ENCODE measurements at places on chromosomes 12 and 14.

DNA sequence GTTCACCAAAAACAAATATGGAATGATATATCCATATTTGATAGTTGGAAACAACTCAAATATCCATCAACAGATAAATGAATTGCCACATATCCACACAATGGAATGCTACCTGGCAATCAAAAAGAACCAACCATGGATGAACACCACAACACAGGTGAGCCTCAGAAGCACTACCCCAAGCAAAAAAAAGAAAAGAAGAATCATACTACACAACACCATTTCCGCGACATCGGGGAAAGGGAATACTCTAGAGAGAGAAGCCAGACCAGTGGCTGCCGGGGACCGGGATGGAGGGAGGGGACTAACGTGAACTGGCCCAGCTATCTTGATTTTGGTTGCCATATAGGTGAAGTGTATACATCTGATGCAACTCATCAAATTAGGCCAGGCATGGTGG, 41.4 kb downstream of the SCARB1 start:
- DNase-seq: no peak

DNA sequence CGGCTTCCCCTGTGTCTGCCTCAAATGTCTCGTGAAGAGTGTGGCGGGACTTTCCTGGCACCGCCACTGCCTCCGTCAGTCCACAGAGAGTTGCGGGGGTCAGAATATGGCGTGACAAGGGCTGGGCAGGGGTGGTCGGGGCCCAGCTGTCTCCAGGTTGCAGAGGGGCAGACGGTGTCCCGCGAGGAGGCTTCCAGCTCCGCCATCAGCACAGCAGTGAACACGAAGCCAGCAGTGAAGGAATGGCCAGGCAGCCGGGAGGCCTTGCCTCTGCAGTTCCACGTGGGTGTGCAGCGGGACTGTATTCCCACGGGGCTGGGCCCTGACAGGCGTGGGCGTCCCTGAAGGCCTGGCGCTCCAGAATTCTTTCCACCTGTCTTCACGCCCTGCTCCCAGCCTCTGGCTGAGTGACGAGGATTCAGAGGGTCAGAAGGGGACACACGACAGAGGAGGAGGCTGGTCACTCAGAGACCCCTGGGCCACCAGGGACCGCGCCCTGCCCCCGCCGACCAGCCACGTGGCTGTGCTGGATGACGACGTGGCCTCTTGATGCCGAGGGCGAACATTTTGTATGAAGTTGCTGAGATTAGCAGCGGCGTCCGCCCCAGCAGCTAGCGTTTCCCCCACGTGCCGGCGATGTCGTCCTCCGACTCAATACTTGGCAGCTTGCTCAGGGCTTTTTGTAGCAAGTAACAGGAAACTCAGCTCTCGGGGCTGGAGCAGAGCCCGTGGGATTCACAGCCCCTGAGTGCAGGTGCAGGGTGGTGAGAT, 25.0 kb upstream of the GALNT9 start:
- DNase-seq: no peak

GRCh38 chr14:34931206-34931605, 51.6 kb upstream of the SRP54 start:
- no peak for DNase-seq

DNA sequence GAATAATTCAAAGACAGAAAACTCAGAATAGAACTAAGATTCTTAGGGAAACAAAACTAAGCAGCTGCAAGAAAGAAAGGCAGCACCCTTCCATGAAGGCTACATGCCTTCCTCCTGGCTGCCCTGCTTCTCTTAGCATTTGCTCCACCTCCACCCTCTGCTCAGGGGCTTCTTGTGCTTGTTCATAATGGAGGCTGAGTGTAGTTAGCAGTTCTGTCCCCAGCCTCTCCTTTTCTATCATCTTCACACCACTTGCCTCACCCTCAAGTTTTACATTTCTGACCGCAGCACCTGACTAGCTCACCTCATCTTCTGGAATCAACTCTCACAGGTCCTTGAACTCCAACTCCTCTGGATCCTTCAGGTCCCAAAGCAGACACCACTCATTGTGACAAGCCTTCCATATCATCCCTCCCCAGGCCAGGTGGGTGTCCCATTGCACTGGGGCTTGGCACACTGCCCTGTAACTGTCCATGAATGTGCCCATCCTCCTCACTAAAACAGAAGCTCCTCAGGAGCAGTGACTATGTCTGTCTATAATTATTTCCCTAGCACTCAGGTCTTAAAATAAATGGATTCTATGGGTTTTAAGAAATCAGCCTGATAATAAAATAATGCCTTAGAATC, 139.1 kb downstream of the TMTC1 start:
- DNase-seq: no peak

Measured in NCI-H1694 treated with DMSO at 0.1 percent for 48 hours (cell line).